ENCODE measurements at places on chromosomes 6 and 20.

GRCh38 chr20:41335591-41335990 is 5.0 kb upstream of the LPIN3 start:
- no peak for DNase-seq

GRCh38 chr6:22064558-22064957 is 232.3 kb downstream of the PRL start:
- DNase-seq = no peak

- DNase-seq = no peak
Observed at GRCh38 chr6:129747588-129748112, 37.7 kb upstream of the ARHGAP18 start.

- DNase-seq = no peak
Observed at GRCh38 chr20:54995553-54995952, 520.2 kb downstream of the DOK5 start.

GRCh38 chr6:99789767-99790166 is 183.1 kb downstream of the PRDM13 start:
- DNase-seq = no peak

DNA sequence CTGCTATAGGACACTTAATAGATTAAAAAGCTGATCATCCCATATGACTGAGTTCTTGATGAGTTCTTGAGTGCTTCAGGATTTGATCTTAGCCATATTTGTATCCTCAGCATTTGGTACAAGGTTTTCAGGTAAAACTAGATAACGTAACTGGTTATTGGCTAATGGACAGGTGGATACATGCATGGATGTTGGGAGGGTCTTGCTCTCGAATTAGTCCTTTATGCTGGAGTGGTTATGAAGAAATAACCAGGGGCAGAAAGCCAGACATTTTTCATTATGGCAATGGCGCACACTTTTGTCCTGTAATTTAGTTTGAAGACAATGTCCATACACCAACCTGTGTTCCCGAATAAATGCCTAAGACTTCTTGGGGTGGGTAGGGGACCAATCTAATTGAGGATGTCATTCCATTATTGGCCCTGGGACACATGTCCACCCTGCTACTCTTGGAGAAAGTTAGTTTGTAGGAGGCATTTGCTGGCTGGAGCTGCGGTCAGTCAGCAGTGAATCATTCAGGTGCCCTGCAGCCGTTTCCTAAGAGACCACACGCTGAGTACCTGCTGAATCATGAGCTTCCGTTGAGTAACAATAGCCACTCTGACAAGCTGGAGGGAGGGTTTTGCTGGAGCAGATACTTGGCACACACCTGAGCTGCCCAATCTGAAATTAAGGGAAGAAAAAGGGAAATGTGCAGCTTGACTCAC is 194.4 kb downstream of the FOXA2 start:
- no peak for DNase-seq

DNA sequence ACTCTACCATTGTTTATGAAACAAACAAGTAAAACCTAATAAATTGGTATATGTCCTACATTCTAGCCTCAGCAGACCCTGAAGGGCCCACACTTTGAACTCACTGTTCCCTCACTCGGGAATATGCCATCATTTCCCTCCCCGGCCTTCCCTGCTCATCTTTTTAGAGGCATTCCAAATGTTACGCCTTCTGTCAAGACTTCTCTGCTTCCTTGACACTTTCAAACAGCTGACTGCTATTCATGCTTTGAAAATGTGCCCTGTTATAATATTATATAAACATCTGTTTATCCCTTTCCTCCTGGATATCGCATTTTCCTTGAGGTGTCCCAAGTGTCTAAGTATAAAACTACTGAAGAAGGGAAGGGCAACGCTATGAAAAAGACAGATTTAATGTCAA is 249.5 kb upstream of the THEMIS start:
- DNase-seq = no peak

DNA sequence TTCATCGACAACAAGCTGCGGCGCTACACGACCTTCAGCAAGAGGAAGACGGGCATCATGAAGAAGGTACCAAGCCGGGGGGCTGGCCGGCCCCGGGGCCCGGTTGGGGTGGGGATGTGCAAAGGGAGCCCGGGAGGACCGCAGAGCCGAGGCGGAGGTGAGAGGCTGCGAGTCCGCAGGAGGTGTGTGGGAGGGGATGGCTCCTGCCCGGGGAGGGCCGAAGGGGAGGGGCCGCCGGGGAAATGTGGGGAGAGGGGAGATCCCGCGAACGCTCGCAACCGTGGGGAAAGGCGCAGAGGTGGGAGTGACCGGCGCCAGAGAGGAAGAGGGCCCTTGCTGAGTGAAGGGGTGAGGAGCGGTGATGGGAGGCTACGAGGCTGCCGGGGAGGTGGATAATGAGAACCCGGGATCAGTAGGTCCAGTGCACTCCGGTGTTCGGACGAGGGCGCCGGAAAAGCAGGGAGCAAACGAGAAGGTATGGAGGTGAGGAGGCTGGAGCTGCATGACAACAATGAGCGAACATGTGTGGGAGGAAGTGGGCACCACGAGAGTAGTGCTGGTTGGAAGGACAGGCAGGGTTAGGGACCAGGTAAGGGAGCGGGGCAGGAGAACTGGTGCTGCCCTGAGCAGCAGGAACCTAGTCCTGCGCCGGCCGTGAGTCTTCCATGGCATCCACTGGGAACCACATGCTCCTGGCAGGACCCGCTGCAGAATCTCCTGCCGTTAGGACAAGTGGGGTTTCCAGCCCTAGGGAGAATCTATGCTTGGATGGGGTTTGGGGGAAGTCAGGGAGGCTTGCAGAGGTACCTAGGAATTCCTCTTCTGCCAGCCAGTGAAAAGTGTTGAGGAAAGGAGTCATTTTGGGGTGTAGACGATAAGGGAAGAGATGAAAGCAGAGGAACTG is 1.3 kb downstream of the SRF start:
- DNase-seq = peak; percentile 50

DNA sequence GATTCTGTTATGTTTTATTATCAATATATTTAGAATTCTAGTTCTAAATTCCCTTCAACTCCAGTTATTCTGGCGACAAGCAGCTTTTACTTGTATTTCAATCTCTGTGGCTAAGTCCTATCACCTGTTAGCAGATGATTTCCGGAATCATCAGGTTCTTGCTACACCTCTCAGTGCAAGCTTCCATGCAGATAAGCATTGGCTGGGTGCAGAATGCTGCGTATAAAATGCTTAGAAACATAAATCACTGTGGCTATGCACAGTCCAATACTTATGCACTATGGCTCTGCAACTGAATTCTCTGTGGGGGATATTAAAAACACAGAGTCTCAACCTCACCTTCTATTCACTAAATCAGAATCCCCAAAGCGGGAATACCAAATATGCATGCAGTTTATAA is 720.0 kb downstream of the EYS start:
- no peak for DNase-seq

DNA sequence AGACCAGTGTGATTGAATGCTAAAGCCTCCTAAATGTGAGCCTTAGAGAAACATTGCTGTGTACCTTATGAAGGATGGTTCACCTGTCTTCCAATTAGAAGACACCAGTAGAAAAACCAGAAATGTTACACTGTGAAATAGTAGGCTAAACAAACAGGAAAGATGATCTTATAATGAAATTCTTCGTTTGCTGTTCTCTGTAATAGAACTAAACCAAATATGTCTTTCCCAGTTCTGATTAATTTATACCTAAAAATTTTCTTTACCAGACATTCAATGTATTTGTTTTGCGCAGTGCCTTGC is 114.8 kb downstream of the RTN4IP1 start:
- no peak for DNase-seq

DNA sequence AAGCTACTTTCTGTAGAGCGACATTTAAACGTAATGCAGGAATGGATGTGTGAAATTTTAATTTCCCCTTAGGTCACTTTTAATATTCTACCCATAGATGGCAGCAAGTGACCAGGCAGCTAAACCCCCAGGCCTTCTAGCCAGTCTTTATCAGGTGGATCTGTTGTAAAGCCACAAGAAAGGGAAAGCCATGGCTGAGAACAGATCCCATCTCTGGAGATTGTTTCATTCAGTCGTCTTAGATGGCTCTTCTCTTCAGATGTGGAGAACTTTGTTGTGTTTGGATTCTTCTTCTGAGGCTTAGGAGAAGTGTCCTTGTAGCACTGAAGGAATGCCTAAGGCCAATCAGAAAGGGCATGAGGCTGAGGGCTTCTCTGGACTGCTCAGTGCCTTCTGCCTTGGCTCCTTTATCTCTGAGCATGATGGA is 15.8 kb upstream of the RNF182 start:
- no peak for DNase-seq

DNA sequence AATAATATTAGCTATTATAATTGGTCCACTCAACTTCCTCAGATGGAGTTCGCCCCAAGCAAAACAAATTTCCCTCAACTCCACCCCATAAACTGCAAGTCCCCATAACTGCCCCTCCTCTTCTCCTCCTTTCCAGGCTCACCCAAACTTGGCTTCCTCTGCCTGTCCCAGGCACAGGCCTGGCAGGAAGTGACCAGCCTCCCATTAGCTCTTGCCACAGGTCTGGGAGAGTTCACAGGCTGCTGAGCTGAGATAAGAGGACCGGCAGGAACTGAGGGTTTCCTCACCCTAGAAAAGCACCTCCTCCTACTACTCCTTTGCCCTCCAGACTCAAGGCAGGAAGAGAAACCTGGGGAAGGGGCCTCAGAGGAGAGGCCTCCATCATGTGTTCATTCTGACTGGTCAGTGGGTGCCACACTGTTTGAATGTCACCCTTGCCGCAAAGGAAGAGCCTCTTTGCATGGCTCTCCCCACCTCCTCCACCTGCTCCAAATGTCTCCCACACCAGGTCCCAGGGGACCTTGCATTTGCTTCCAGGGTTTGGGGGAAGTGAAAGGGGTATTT is 24.5 kb upstream of the SMIM29 start:
- DNase-seq = no peak

DNA sequence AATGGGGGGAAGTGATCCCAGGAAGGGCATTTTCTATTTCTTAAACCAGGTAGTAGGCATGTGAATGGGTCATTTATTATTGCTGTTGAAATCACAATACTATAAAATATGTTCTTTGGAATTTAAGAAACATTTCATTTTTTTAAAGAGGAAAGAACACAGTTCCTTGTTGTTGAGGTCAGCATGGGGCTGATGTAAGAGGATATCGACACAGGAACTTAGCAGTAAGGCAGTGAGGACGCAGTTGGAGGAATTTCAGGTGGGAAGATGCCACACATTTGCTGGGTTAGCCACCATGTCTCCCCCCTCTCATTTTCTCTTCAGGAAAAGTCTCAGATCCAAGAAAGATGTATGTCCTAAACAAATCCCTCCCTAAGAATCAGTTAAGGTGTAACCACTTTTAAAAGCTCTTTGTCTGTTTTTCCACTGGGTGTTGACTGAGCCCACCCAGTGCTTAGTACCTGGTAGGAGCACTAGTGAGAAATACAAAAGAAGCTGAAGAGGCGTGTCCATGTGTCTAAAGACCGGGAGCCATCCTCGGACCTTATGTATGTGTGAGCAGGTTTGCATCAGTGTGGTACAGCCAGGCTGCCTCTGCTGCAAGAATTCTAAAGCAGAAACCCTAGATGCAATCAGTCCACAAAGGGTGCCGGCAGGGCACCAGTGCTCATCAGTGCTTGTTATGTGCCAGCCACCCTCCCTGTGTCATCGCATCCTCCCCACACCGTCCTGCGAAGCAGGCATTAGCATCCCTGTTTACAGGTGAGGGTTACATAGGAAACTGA is 98.9 kb downstream of the TCP11 start:
- no peak for DNase-seq

- DNase-seq = no peak
Observed at GRCh38 chr6:42224222-42225028, 6.8 kb upstream of the MRPS10 start.

GRCh38 chr6:31479151-31479932 is 18.6 kb upstream of the MICB start:
- DNase-seq = no peak

DNA sequence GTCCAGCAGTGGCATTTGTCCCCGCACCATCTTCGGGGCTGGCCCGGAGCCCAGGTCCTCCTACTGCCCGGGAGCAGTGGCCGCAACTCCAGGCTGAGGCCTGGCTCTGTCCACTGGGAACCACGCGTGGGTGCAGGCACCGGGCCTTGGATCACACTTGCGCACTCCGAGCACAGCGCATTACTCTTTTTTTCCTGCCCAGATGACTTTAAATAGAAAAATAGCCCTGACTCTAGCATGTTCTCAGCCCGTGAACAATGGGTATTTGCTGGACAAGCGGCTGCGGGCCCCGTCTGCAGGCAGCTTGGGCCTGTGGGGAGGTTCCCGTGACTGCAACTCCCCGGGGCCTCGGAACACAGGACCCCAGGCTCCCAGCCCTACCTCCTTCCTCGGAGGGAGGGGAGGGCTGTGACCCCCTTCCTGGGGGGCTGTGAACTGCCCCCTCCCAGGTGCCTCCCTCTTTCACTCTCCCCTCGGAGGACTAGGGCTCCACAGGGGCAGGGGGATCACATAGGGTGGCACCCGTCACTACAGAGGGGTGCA is 162.2 kb downstream of the TBXT start:
- DNase-seq = no peak

DNA sequence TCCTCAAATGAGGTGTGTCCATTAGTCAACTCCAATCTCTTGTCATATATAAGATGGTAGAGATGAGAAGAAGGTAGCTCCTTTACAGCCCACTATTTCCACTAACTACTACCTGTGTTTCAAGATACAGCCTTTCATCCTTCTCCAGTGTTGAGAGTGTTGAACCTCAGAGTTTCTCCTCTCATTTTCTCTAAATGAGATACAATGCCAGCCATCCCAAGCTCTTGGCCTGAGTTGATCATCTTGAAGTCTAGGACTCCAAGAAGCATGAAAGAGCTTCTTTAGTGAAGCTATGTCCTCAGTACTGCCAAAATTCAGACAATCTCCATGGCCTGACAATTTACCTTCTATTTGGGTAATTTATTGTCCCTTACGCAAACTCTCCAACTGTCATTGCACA is 548 bp upstream of the HLA-DRA start:
- DNase-seq = no peak

DNA sequence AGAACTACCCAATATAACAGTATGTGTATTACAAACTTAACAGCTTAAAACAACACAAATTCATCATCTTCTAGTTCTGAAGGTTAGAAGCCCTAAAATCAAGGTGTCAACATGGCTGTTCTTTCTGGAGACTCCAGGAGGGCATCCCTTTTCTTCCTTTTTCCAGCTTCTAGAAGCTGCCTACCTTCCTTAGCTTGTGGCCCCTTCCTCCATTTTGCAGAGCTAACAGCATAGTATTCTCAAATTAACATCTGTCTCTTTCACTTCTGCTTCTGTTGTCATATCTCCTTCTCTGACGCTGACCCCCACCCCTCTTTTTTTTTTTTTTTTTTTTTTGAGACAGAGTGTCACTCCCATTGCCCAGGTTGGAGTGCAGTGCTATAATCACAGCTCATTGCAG is 52.8 kb upstream of the AKIRIN2 start:
- DNase-seq = no peak

DNA sequence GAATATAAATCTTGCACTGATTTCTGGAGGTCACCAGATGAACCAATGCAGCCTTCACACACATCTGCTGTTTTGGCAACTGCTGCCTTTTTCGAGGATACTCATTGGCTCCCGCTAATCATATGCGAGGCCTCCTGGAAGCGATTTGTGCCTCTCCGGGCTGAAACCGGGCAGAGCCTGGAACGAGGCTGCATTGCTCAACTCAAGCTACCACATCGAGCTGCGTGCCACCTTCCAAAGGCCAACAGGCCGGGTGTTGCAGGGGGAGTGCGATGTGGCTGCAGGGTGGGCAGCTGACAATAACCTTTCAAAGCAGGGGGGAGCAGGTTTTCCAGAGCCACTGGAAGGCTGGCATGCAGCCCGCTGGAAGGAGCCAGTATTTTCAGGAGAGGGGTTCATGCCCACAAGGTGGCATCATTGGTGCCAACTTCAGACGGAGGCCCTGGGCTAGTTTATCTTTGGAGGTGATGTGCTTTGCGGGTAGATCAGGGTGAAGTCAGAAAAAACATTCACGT is 122.6 kb upstream of the IFNGR1 start:
- DNase-seq = peak; percentile 35

- DNase-seq = no peak
Observed at GRCh38 chr6:30325150-30325872, 1.4 kb upstream of the TRIM39 start.
